Stimulated activated CD4-positive, alpha-beta T cell treated with anti-CD3 and anti-CD28 coated beads, Interleukin-1b, Interleukin-23, amount 100 ng/mL, for 48 hours (primary cell): ENCODE measurements at places on chromosomes 4 and X.

- no peak for DNase-seq
These were observed 547.5 kb downstream of the NLGN4X start for GRCh38 chrX:5681159-5681558.

DNA sequence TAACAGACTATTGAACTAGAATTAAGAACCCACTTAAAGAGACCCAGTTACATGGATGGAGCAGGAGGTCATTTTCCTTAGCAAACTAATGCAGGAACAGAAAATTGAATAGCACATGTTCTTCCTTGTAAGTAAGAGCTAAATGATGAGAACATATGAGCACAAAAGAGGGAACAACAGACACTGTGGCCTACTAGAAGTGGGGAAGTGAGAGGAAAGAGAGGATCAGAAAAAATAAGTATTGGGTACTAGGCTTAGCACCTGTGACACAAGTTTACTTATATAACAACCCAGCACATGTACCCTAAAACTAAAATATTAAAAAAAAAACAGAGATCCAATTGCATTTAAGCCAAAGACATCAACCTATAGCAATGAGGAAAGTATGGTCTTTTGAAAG lies 26.2 kb downstream of the ARAP2 start:
- DNase-seq, result no peak

- DNase-seq, result no peak
These were observed 34.7 kb downstream of the SLC25A5 start for GRCh38 chrX:119502727-119503483.

GRCh38 chrX:68672581-68673318 lies 25.3 kb downstream of the STARD8 start:
- DNase-seq, result no peak

DNA sequence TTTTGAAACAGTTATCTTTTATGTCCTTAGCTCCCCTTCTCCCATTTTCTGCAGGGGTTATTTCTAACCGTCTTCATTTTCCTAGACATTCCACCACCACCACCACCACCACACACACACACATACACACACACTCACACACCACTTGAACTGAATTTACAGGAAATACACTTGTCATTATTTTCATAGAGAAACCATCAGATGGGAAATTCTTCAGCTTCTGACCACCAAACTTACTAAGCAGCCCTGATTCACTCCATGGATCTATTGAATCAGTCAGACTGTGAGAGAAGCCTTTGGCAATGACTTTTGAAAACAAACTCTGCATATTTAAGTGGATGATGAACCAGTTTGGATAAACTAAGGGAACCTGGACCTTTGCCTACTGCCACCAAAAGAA lies 210.1 kb upstream of the NHS start:
- DNase-seq, result no peak

DNA sequence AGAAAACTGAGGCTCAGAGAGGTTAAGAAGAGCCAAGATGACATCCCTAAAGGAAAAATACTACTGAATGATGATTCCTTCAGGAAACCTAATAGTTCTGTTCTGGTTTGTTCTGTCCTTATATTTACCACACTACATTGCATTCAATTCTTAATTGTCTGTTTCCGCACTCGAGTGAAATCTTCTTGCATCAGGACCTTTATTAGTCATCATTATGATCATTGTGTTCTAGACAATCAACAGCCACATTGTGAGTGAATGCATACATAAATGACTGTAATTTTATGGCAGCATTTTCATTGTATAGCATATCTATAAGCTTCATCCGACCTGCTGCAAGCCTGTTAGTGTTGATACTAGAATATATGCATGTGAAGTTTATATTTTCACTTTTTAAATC lies 156.7 kb upstream of the FAM241A start:
- DNase-seq, result no peak

- no peak for DNase-seq
These were observed 11.9 kb downstream of the SH3D19 start for GRCh38 chr4:151313306-151314009.

- DNase-seq, result no peak
These were observed 75.0 kb upstream of the SORBS2 start for GRCh38 chr4:185886832-185887524.

DNA sequence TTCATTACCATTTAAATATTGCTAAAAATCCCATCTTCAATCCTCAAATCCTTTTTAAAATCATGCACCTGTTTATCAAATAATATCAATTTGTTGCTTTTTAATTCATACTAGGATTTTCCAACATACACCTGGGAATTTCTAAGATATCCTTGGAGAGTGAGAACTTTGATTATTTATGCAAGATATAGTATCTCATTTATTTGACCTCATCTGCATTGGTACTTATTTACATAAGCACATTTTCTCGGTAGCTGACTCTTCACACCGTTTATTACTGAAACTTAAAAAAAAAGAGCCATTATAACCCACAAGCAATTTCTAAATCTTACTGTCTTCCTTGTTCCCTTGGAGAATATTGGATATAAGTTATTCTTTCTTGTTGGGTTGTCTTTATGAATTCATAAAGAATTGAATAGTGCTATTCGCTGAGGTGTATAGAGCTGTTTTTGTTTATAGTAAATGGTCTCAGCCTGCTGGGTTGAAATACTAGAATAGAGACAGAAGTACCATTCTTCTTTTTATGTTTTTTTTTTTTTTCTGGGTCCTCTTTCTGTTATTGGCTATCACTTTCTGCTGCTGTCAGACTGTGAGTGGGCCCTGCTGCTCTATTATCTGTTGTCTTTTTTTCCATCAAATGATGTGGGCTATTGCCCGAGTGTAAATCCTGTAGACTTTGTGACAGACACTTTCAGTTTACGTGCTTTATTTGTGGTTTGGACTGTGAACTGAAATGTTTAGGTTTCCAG lies 2.9 kb downstream of the UGT8 start:
- DNase-seq, result no peak

- no peak for DNase-seq
These were observed 96.1 kb downstream of the ARHGAP24 start for GRCh38 chr4:85571008-85571407.

- DNase-seq, result no peak
These were observed 23.8 kb downstream of the CENPC start for GRCh38 chr4:67521506-67521905.

GRCh38 chrX:23832721-23833120 lies 49.7 kb downstream of the SAT1 start:
- no peak for DNase-seq

GRCh38 chr4:175678451-175678850 lies 133.6 kb downstream of the GPM6A start:
- no peak for DNase-seq

DNA sequence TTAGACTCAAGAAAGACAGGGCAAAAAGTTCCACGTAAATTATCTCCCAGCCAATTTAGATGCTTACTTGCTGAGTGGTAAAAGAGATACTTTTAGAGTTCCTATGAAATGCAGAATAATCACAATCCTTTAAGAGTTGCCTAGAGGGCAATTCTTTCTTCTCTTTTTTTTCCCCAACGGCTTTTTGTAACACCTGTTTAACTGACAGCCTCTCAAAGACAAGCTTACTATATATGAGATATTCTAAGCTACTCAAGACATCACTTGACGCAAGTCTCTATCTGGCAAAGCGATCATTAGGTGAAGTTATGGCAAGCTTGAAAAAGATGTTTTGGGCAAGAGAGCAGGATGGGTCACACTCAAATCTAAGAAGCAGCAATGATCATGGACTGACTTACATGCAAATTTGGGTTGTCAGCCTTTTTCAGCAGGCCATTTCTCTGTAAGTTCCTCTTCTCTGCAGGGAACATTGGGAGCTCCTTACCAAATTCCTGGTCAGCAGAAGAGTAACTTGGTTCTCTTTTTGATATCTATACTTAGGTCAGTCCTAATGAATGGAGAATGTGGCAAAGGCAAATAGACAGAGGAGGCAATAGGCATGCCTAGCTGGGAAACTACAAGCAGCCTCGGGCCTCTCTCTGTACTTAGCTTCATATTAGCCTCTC lies 162.9 kb upstream of the FGF13 start:
- no peak for DNase-seq

DNA sequence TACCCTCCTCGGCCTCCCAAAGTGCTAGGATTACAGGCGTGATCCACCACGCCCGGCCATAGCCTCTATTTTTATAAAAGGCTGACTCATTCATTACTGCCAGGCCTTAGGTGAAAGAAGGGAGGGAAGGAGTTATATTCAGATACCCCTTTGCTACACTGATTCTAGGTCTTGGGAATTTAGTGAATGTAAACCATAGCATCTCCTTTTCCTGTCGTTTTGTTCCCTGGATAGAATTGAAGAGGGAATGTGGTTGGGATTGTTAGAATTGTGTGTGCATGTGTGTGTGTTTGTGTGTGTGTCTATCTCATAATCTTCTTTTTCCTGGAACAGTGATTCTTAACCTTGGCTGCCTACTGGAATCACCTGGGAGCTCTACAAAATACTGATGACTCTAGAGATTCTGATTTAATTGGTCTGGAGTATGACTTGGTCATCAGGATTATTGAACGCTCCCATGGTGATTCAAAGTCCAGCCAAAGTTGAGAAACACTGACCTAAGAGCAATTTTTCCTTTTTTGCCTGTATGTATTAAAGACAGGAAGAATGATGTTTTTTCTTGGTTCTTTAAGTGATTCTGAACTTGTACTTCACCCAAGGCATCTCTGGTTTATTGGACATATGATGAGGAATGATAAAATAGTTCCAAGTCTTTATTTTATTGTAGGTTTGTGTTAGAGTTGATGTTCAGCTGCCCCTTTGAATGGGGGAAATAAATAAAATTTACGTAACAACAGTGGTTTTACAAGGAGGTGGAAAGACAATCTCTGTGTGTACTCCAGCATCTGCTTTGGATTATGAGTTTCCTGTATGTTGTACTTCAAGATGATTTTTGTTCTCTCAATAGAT lies 37.0 kb downstream of the NAP1L5 start:
- DNase-seq, result no peak

GRCh38 chr4:12122316-12122715 lies 693.6 kb upstream of the HS3ST1 start:
- no peak for DNase-seq

DNA sequence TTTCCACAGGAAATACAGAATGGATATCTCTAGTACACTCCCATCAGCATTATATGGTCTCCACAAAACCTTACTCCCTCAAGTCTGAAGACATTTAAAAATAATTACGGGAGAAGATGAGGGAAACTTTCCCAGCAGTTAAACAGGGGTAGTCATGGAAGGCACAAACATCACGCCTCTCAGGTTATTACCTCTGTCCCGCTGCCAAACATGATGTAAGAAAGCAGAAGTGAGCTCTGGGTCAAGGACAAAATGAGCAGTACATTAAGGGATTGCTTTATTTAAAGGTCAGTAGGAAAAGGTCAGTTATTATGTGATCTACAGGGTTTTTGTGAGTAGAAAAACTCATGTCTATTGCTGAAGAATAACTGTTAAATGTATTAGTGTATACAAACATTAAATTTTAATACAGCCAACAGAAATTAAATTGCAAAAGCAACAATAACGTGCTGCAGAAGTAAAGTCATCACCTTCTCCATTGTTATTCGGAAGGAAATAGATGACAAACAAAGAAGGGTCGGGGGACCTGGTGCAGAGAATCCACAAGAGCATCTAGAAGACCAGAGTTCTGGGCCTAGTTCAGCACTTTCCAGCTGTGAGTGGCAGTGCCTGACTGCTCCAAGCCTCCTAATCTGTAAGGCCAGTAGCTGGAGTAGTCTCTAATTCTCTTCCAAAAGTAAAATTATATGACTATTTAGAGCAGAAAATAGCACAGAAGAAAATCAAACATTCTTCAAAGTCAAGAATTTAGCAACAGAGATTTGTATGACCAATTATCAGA lies 171.2 kb downstream of the PPP3CA start:
- no peak for DNase-seq

DNA sequence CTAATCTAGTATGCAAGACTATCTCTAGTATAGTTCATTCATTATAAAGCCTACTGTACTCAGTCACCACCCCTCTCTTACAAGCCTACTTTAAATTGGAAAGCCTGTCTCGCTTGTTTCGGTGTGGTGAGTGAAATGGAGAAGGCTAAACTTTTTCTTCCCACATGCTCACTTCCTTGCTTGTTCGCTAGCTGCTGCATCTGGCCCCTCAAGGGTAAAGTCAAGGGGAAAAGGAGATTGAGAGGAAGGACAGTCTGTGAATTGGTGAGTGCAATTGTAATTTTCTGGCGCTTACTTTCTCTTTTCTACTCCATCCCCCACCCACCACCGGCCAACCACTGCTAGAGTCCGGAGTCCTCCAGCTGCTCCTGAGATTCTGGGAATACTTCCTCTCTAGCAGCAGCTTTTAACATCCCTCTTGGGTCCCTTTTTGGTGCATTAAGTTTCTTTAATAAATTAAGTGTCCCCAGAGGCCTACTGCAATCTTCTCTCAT lies 12.1 kb upstream of the ARAP2 start:
- no peak for DNase-seq

- DNase-seq, result no peak
These were observed 243.1 kb upstream of the PSAPL1 start for GRCh38 chr4:7677799-7678301.

DNA sequence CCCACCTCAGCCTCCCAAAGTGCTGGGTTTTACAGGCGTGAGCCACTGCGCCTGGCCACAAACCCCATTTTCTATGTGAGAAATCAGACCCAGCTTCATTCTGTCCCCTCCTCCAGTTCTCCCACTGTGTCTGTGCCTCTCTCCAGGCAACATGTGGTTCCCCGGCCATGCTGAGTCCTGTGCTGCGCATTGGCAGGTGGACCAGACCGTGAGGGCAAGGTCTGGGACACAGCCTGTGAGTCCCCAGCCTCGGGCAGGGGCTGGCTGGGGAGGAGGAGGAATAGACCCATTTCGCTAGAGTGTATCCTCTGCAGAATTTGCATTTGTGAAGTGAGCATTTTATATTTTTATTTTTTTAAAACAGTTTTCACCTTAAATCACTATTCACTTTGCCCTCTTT lies 21.5 kb upstream of the CLDN24 start:
- no peak for DNase-seq

DNA sequence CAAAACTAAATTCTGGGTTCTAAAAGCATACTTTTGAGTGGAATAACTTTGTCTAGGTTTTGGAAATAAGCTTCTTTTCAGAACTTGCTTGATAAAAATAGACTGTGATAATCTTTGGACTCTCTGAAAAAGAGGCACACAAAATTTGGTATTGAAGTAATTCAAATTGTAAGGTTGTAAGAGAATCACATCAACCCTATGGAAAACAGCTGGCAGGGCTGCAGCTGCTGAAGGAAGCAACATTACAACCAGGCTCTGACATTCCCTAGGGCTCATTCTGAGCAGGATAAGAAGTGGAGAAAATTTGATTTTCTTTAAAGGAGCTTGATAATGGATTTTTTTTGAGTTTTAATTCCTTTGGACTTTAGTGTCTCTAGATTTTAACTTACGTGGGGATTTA lies 147.6 kb downstream of the FSTL5 start:
- DNase-seq, result no peak

GRCh38 chr4:8238036-8238511 lies 31.5 kb upstream of the HTRA3 start:
- DNase-seq, result no peak

DNA sequence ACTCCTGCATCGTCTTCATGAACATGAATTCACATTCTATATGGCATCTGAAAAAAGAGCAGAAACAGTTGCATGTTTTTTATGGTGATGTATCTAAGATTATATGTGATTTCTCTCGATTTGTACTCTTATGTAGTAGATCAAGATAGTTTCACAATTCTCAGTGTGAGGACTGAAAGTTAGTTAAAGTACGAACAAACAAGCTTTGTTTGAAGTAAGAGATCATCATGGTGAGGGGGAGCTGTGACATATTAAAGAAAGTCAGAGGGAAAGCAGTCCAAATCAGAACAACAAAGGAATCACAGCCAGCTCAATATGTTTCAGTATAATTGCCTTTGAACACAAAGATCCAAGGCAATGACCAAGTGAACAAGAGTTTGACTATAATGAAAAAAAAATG lies 1140.6 kb downstream of the SH3BGRL start:
- DNase-seq, result no peak

- no peak for DNase-seq
These were observed 108.4 kb upstream of the FAM241A start for GRCh38 chr4:112036886-112037285.
